ENCODE measurements at places on chromosomes 4 and X.

GRCh38 chr4:122702939-122703338 is 29.6 kb upstream of the BBS12 start:
- DNase-seq, result no peak

GRCh38 chrX:111568354-111568753 is 56.9 kb downstream of the SERTM2 start:
- DNase-seq, result no peak

DNA sequence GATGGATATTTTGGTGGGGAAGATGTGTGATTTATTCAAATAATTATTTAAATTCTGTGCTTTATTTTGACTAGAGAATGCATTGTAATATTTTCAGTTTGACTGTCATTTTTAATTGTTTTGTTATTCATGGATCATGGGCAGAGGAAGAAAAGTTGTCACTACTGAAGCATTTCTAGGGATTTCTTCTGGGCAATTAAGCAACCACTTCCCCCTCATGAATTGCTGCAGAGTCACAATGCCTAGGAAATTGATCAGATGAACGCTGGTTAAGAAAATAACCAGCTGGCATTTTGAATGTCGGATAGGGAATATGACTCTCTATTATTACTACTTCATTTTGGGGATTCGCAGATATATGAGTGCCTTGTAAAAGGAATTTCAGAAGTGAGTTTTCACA is 283.3 kb downstream of the IL15 start:
- DNase-seq, result no peak

DNA sequence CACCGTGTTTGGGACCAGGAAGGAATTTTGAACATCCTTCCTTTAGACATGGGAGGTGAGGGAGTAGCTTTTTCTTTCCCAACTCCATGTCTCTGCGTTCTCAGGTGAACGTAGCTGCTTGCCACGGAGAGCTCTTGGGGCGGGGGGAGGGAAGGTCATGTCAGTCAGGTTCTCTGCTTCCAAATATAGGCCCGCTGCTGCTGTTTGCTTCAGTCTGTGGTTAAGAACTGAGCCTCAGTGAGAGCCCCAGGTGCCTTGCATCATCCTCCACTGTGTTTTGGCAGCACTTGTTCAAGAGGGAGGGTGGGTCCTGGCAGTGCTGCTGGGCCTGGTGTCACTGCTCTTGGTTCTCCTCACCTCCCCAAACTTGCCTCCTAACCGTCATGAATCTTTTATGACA is 46.5 kb downstream of the HADH start:
- no peak for DNase-seq

DNA sequence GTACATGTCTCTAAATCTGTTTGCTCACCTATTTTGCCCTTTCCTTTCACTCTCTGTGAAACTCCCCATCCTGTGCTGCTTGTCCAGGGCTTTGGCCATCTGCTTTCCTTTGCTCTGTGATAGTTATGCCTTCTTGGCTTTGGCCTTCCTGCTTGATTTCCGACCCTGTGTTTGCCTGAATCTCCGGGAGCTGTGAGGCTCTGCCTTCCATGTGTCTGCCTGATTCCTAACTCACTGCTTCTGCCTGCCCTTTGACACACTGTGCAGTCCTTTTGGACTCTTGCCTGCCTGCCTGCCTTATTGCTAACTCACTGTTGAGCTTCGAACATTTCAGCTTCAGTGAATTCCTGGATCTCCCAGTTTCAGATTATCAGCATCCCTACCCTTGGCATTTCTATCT is 143.1 kb downstream of the C4orf33 start:
- DNase-seq, result no peak

DNA sequence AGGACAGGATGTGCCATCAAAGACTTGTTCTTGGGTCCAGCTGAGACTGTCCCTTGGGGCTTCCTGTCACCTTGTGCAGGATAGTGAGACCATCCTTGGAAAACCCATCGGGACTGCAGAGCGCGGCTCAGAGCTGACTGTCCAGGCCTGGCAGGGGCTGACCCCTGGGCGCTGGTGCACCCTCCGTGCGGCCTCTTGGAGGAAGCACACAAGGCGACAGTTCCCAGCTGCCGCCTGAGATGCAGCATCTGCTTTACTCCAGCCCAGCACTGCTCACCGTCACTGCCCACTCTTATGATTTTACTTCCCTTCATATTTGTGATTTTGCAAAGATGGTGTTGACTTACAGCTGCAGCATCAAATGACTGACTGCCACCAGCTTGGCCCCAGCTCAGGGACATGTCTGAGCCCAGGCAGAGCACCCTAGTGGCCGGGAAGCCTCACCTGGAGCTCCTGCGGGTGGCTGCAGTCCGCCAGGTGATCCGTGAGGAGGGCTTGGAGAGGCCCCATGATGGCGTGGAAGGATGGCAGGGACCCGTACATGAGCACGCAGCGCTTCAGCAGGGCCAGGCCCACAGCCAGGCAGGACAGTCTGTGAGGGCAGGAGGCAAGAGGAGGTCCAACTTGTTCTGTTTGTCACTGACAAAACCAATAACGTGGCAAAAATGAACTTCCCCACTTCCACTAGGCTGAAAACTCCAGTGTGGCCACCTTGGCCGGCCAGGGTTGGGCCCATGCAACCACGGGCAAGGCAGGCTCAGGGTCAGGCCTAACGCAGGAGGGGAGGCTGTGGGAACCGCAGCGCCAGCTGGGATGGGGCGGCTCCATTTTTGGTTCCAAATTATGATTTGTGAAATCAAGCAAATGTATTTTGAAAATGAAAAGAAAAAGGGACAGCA is 21.8 kb downstream of the NOP14 start:
- no peak for DNase-seq

- DNase-seq, result no peak
Measured at GRCh38 chr4:184403384-184403781, 71.0 kb downstream of the IRF2 start.

DNA sequence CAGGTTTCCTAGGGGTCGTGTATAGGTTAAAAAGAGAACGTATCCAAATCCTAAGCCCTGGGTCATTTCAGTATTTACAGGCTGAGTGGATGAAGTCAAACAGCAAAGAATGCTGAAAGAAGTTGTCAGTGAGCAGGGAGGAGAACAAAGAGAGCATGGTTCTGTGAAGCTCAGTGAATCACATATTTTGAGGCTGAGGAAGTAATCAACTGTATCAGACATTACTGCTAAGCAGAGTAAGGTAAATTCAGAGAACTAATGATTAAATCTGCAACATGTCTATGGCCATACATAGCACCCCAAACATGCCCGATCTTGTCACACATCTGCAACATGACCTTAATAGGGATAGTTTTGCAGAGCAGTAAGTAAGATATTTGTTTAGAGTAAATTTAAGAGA is 1130.3 kb downstream of the RAPGEF2 start:
- DNase-seq, result no peak

Data from AG09309 (cell line).